NCI-H1092 treated with DMSO at 0.1 percent for 48 hours (cell line): ENCODE measurements at places on chromosomes 7 and 10.
A peak's percentile ranks its signal among the peaks of the same experiment; 100 is the strongest.

DNA sequence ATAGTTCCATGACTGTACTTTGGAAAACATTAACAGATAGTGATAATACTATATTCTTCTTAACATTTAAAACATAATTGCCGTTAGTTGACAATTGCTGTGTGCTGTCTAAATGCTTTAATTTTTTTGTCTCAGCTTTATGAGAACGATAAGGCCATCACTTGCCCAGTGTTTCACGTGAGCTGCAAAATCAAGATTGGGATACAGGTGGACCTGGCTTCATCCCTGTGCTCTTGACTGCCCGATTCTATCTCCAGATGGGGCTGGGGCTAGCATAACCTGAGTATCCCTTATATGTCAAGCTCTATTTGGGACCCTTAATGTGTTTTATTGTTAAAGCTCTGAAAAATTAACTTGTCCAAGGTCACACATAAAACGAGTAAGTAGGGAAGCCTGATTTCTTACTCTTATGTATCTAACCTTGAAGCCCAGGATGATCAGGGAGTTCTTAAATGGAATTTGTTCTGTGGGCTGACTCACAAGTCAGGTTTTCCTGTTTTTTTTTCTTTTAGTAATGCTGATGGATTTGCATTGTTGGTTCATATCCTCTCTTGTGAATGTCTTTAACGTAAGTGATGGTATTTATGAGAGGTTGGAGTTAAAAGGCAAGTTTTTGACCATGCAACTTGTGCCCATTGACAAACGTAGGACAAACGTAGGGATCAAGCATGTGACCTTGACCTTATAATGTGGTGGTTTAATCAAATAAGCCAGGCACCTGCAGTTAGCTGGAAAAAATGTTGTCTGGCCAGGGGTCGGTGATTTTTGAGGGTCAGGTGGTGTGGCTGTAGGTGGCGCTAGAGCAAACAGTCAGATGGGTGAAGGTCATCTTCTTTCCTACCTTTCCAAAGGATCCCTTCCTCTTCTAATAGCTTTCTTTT lies 3.6 kb downstream of the PRKAR2B start:
- DNase-seq: no peak

DNA sequence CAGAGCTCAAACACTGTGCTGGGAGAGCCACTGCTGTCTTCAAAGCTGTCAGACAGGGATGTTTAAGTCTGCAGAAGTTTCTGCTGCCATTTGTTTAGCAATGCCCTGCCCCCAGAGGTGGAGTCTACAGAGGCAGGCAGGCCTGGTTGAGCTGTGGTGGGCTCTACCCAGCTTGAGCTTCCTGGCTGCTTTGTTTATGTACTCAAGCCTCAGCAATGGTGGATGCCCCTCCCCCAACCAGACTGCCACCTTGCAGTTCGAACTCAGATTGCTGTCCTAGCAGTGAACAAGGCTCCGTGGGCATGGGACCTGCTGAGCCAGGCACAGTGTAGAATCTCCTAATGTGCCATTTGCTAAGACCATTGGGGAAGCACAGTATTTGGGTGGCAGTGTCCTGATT lies 4.6 kb upstream of the CYP2C19 start:
- no peak for DNase-seq

DNA sequence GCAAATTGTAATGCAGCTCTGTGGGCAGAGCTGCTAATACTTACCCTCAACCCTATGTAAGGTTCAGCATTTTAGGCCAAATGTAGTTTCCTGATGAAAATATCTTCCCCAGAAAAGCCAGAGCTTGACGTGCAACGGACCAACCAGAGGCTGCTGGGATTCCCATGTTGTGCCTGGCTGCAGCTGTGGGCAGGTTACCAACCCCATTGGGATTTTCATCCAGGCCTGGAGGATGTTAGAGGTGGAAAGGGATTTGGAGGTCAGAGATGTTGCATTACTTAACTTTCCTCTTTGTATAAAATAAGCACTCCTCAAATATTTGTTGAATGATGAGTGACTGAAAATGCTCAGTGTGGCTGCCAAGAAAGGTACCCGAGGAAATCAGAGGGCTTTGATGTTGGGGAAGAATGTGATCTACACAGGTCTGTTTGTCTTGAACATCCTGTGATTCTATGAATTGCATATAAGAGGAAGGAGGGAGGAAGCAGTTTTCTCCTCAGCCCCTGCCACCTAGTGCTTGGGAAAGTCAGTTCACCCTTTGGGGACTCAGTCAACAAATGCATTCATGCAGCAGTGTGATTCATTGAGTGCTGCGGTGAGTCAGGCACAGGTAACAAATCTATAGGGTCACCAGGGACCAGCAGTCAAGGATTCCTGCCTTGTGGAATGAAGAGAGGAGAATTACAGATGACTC lies 487.2 kb downstream of the RPS24 start:
- peak; percentile 15 for DNase-seq

- no peak for DNase-seq
Measured at GRCh38 chr7:70486977-70487376, 645.0 kb upstream of the GALNT17 start.

GRCh38 chr7:133950855-133951254 lies 176.3 kb upstream of the LRGUK start:
- DNase-seq: no peak

DNA sequence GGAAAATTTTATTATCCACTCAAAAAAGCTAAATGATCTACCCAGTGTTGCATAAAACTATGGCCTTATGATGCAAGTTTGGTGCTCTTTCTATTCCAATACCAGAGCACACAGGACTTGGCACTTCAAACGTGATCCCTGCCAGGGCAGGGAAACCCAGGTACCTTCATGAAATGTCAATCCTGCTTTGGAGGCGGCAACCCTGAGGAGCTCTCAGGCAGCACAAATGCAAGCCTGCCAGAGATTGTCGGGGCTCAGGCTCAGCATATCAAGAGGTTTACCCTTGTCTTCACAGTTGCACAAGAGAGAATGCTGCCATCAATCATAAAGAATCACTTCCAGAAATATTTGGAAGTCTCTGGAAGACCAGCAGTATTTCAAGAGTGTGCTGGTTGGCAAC lies 151.5 kb downstream of the GLI3 start:
- DNase-seq: no peak

DNA sequence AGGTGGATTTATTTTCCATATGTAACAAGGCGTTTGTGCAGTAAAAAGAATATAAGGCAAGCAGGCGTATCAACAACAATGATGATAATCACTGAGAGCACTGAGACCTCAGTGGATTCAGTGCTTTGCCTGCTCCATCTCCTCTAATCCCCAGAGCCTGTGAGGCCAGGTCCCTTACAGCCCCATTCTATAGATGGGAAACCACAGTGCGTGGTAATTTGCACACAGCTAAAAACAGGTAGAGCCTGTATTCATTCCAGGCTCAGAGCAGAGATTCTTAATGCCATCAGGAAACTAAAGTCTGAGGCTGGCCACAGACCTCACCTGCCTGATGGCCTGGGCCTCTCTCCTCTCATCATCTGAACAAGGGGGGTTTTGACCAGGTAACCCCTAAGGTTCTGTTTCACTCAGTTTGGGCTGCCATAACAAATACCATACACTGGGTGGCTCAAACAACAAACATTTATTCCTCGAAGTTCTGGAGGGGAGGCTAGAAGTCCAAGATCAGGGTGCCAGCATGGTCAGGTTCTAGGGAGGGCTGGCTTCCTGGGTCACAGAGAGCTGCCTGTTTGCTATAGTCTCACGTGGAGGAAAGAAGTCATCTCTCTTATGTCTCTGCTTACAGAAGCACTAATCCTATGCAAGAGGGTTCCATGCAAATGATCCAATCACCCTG lies 10.3 kb upstream of the RASSF4 start:
- no peak for DNase-seq

DNA sequence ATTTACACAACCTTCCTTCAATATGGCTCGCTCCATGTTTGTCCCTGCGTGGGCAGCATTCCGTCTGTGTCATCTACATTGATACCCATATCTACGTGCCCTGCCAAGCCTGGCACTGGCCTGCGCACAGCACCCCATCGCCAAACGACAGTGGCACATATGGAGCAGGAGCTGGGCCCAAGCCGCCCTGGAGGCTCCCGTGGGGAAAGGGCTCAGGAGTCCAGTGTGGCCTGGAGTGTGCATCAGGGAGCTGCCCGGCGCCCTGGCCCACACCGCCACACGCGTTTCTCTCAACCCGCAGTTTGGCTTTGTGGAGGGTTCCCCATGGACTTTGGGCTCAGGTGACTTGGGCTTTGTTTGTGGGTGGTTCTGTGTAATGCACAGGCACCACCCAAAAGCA lies 273.2 kb downstream of the PTPRN2 start:
- no peak for DNase-seq

GRCh38 chr10:4343873-4344272 lies 482.1 kb upstream of the AKR1E2 start:
- no peak for DNase-seq

DNA sequence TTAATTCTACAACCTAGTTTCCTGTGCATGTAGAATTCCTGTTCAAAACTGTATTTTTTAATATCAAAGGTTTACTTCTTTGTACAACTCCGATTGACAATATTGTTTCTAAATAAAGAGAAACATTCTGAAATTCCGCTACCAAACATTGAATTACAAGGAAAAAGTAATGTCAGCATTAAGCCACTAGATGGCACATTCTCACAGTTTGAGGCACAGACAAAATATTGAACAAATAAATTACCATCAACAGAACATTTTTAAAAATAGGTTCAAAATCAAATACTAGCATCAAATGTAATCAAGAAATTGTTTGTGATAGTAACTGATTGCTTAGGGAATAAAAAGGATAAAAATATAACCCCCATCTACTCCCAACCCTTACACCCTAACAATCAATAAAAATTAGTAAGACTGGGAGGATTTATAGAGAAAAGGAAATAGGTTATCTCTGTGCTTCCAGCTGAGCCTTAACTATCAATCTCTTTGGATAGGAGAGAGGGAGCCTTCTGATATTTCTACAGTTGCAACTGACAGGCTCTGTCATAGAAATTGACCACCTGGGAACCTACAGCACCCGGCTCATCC lies 86.6 kb upstream of the C7orf33 start:
- peak; percentile 28 for DNase-seq

- DNase-seq: no peak
Measured at GRCh38 chr7:14016950-14017349, 27.5 kb upstream of the ETV1 start.

DNA sequence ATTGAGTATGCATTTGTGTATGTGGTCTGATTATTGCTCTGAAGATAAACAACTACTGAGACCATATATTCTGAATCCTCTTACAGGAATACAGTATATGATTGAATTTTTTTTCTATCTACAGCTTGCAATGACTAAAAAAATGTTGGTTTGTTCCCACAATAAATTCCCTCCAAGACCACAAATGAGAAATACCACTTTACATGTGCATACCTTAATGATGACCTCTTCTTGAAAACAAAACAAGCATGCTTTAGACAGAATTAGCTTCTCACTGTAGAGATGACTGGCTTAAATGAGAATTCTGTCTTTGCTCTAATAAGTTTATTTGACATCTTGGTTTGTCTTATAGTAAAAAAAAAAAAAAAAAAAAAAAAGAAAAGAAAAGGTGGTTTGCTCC lies 241.5 kb downstream of the PCDH15 start:
- DNase-seq: no peak

DNA sequence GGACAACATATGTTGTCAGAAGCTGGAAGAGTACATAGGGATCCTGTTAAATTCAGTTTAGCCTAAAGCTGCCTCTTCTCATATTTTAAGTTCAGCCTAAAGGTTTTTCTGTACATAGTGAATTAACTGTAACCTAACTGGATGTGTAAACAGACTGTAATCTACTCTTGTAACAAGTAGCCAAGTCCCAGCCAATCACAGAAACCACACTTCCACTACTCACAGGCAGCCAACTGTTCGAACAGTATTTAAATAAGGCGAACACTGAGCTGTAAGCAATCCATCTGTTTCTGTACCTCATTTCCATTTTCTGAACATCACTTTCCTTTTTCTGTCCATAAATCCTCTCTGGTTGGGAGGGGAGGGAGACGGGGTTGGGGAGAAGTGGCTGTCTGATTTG lies 15.0 kb upstream of the STN1 start:
- no peak for DNase-seq

GRCh38 chr7:95367606-95368005 lies 28.6 kb downstream of the PON3 start:
- no peak for DNase-seq

DNA sequence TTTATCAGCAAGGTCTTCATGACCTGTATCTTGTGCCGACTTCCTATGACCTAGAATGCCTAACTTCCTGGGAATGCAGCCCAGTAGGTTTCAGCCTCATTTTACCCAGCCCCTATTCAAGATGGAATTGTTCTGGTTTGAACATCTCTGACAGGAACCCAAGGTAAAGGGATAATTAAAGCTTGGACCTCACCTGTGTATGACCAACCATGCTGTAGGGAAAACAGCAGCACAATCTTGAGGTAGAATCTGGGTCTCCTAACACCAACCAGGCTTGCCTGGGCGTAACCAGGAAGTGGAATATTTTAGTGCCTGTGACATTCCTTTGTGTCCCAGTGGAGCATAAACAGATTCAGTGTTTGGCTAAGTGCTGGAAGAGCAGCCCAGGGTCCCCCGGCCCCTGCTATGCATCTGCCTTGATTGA lies 94.1 kb downstream of the PFKFB3 start:
- DNase-seq: no peak

GRCh38 chr7:17007841-17008240 lies 126.1 kb upstream of the AGR3 start:
- no peak for DNase-seq

- DNase-seq: no peak
Measured at GRCh38 chr7:87369216-87369615, 23.8 kb downstream of the CROT start.

GRCh38 chr10:77494327-77494726 lies 143.3 kb downstream of the KCNMA1 start:
- DNase-seq: peak; percentile 55

DNA sequence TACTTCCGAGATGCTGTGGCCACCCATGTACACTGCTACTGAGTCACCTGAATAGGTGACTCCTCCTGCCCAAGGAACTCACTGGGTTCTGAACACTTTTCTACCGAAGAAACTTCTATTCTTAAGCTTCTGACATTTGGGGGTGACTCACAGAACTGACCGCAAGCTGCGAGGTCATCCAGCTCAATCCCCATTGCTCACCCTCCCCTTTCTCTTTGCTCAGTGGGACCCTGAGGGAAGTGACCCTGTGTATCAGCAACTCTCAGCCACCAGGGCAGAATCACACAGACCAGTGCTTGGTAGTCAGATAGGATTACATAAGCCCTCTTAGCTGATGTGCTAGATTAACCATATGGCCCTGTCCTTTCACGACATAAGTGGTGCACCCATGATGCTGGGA lies 46.3 kb downstream of the INSYN2A start:
- DNase-seq: no peak

DNA sequence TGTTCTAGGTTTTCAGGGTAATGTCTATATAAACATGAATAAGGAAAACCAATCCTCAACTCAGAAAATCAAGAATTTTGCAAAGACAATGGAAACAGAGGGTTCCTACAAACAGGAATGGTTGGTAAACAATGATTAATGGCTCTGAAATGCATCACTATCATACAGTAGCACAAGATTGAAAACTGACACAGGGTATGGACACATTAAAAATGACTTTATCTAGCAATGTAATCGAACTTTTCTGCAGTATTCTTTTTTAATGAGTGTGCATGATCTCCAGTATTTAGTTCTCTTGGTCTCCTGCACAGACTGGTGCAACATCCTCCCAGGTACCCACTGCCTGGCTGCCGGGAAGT lies 15.9 kb downstream of the GRB10 start:
- no peak for DNase-seq
